ENCODE measurements at places on chromosomes 13 and 19.

DNA sequence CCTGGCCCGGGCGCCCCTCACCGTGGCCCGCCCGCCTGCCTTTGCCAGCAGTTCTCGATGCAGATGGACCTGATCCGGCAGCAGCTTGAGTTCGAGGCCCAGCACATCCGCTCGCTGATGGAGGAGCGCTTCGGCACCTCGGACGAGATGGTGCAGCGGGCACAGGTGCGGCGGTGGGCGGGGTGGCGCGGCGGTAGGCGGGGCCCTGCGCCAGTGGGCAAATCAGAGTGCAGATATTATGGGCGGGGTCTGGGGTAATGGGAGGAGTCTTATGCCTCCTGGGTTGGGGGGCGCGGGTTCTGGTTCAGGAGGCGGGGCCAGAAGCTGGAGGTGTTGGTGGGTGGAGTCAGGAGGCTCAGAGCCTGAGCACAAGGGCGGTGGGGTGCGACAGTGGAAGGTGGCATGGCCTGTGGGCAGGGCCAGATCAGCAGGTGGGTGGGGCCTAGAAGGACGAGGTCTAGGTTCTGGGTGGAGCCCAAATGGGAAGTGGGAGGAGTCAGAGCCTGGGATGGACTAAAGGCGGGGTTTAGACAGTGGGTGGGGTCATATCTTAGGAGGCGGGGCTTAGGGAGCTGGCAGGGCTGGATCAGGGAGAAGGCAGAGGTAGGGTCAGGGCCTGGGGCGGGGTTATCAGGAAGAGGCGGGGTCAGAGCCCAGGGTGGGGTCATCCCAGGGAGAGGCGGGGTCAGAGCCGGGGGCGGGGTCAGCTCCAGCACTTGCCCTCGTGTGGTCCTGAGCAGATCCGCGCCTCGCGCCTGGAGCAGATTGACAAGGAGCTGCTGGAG is 5.6 kb downstream of the APC2 start:
- DNase-seq: peak; percentile 83

- no peak for DNase-seq
Observed at GRCh38 chr19:35513628-35514281, at the start of gene DMKN. DMKN (minus strand) TSS chr19:35513649; CDS start chr19:35513475, 174 bp downstream.

DNA sequence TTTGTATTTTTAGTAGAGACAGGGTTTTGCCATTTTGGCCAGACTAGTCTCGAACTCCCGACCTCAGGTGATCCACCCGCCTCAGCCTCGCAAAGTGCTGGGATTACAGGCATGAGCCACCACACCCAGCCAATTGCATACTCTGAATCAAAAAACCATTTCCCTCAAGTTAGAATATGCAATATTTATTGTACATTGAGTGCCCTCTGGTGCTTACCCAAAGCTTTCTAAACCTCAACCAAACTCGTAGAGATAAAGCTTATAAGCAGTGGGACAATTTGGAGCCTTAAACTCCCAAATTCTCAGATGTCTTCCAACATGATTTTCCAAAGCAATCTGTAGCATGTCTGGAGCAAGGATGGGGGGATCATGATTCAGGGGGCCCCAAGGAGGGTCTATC is 22.4 kb downstream of the RFXAP start:
- no peak for DNase-seq

DNA sequence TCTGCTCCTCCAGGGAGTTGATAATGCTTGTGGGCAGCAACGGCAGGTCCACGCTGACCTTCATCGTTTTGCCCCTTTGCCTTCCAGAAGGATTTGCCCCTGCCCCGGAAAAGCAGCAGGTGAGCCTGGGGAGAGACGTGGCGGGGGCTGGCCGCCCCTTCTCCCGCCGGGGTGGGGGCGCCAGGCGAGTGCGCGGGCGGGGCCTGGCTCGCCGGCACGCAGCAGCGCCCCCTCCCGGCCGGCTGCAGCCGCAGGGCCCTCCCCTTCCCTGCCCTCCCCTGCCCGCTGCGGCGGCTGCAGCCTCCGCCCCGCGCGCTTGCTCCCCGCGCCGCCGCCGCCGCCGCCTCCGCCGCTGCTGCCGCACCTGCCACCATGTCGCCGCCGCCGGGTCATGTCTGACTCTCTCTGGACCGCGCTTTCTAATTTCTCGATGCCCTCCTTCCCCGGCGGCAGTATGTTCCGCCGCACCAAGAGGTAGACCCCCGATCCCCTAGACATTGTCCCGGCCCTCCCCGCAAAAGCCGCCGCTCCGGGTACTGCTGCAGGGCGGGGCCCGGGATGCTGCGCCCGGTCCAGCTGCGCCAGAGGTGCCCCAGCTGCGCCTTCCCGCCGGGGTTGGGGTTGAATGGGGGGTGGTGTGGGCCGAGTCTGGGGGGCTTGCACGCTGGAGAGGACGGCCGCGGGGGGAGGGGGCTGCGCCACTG is at the start of gene MAST1:
Gene MAST1 (plus strand): TSS at position 334 of the 704 bp plus-strand sequence. CDS start 58 bp downstream, at position 392.
- DNase-seq: peak; percentile 84

DNA sequence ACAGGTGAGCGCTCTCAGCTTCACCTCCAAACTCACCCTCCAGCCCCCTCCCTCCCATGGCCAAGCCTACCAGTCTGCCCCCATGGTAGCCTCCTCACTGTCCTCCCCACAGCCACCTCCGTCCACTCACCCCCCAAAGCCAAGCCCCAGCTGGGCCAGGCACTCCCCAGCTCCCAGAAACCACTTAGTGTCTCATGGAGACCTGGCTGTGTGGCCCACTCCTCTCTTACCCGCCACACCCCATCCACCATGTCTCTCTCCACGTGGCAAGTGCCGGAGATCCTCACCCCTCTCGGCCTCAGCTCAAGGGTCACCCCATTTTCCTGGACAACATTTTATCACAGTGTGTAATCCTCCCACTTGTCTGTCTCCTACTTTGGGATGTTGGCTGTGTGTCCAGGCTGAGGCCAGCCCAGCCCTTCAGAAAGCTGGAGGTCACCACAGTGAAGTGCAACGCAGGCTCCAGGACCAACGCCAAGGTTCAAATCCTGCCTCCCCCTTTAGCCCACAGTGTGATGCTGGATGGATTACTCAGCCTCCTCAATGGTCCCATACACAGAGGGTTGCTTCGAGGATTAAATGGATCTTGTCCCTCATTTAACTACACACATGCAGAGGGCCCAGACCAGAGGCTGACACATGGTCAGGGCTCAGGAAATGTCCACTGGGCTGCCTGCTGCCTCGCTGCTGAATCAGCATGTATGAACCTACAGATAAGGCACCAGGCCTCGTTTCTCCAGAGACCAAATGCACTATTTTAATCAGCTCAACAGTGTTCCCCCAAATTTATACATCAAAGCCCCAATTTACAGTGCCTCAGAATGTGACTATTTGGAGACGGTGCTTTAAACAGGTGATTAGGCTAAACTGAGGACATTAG is 71.3 kb downstream of the CEBPG start:
- DNase-seq: peak; percentile 3

DNA sequence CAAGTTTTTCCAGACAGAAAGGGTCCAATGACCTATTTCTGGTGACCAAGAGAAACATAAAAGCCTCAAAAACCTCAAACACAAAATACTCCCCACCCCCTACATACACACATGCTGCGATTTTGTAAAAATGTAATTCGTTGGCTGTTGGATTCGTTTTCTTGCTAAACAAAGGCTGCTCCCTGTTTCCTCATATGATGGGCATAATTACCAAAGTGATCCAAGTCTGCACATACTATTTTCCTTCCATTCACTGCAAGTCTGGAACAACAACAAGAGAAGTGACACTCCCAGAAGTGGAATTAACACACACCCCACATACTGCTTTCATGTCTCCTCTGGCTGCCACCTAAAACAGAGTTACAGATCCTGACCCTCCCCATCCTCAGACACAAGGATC is 131.9 kb downstream of the RAP2A start:
- no peak for DNase-seq

DNA sequence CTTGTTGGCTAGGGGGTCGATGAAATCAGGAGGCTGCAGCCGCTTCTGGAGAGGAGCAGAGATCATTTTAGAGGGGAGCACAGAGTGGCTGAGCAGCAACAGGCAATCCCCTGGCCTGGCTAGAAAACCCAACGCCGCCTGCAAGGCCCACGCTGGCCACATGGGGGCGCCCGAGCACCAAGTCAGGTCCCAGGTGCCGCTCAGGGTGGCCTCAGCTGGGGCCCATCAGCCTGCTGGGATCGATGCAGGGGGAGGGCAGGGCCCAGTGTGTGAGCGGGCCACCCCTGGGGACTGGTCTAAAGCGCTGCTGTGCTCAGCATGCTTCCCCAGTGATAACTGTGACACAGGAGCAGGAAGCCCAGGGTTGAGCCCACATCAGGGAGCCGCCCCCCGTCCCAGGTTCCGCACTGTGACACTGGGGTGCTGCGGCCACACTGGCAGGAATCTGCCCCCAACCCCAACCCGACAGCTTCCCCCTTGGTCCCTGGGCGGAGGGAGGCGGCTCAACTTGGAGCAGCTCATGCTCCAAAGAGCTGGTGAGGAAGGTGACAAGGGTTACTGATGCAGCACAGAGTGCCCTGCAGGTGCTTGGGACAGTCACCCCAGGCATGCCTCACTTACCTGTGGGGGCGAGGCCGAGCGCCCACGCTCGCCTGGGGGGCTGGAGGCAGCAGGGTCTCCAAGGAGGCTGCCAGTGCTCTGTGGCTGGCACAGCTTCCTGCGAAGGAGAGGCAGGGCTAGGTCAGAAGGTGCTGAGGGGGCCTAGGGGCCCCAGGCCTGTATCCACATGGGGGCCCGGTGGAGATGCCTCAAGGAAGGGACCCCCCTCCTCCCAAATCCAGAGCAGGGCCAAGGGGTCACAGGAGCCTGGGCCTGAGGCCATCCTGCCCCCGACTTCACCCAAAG is 13.3 kb upstream of the ISYNA1 start:
- DNase-seq: peak; percentile 98

DNA sequence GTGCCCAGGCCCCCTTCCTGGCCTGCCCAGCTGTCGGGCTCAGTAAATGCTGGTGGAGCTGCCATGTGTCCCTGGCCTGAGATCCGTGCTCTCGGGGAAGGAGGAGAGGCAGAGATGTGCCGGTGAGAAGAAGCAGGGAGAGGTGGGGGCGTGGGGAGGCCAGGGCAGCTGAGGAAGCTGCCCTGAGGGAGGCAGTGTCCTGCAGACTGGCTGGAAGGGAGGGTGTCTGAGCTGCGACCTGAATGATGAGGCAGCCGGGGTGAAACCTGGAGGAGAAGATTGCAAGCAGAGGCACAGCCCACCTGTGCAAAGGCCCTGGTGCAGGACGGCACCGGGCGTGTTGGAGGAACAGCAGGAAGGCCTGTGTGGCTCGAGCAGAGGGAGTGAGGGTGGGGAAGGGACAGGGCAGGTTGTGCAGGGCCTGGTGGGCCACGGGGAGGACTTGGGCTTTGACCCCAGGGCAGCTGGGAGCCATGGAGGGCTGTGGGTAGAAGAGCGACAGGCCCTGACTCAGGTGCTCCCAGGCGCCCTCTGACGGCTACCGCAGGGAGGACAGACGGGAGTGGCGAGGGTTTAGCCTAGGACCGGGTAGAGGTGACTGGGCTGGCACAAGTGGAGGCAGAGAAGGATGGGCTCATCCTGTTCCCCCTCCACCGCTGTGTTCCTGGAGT is 14.0 kb upstream of the CELF5 start:
- DNase-seq: peak; percentile 81

DNA sequence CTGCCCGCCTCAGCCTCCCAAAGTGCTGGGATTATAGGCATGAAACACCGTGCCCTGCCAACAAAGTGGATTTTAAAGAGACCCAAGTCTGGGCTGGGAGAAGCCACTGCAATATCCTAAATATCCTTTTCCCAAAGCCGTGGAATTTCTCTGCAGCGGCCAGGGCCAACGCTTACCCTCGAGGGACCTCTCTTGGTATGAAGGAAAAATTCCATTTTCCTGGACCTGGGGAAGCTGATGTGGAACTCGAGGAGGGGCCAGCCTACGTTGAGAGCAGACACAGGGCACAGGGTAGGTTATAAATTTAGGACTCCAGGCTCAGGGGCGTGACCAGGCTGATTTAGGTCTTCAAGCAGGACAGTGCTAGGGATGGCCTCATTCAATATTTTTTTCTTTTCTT is 17.7 kb upstream of the UPF1 start:
- no peak for DNase-seq

DNA sequence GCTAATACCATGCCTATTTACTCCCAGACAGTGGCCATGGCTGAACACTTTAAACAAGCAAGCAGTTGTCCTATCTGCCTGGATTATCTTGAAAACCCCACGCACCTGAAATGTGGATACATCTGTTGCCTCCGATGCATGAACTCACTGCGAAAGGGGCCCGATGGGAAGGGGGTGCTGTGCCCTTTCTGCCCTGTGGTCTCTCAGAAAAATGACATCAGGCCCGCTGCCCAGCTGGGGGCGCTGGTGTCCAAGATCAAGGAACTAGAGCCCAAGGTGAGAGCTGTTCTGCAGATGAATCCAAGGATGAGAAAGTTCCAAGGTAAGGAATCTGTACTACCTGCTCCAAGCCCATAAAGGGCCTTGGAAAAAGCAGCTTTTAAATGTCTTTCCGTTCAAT is 8.6 kb downstream of the RFPL4AL1 start:
- DNase-seq: no peak

GRCh38 chr13:23433171-23434153 is at the start of gene SACS:
SACS (minus strand) TSS chr13:23433702; CDS start chr13:23411239, 22,463 bp downstream.
- peak; percentile 78 for DNase-seq

DNA sequence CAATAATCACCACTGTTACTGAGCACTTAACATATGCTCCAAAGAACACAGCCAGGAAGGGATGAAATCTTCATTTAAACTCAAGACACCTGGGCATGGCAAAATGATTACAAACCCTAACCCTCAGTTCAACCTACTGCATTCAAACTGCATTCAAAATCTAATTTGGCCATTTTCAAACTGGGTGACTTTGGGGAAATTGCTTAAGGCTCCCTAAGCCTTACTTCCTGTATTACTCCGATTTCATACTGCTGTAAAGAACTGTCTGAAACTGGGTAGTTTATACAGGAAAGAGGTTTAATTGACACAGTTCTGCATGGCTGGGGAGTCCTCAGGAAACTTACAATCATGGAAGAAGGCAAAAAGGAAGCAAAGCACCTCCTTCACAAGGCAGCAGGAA is 50.4 kb downstream of the CBY2 start:
- DNase-seq: no peak

GRCh38 chr19:42286349-42287016 is 15.4 kb upstream of the PRR19 start:
- DNase-seq: no peak

- no peak for DNase-seq
Observed at GRCh38 chr19:3506384-3507340, 551 bp downstream of the FZR1 start.

- no peak for DNase-seq
Observed at GRCh38 chr13:98246538-98247172, 69.6 kb upstream of the RNF113B start.
